ENCODE measurements at places on chromosomes 3 and 15. TPM values are rescaled to one million over a fixed set of nuclear protein-coding genes. Genes with fewer than 3 reads are reported as not detected.

Gene CLDN16
- 1.3 TPM for total RNA-seq

Gene NRROS
- total RNA-seq: not detected

Gene TRIM42
- not detected for total RNA-seq

Gene LOXL1
- 36.6 TPM for total RNA-seq

Gene EPHB3
- total RNA-seq: 26.3 TPM

Gene MED12L
- total RNA-seq: under 0.01 TPM

Gene GP9
- total RNA-seq: not detected

All from tracheal epithelial cell (primary cell).